ENCODE measurements at places on chromosomes 6 and 20.
A peak's percentile ranks its signal among the peaks of the same experiment; 100 is the strongest.

- DNase-seq, result no peak
Measured at GRCh38 chr6:109073344-109074132, 21.1 kb downstream of the SESN1 start.

DNA sequence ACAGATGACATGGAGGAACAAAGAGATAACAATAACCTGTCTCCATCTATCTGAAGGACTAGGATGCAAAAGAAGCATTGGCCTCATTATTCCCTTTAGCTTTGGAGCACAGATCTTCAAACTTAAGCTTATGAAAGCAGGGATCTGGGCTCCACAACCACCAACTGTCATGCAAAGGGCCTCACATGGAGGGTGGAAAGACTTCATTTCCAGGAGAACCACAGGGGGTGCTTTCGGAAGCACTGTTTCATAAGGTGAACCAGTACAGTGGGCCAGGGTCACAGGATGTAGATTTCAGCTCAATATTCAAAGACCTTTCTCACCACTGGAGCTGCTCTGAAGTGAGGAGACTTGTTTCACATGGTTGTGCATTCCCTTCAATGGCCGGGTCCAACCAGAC is 55.1 kb upstream of the MYB start:
- DNase-seq, result no peak

DNA sequence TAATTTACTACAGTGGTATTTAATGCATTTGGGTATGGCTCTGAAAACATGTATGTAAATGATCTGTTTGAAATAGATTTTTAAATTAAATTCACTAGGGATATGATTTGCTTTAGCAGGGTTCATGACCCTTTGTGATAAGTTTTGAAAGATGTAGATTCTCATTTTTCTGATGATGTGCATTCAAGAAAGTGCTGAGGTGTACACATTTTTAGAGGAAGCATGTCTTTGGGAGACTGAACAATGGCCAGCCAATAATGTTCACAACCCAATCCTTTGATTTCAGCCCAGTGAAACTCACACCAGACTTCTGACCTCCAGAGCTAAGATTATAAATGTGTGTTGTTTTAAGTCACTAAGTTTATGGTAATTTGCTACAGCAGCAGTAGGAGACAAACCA is 71.1 kb downstream of the TMEM244 start:
- DNase-seq, result no peak

GRCh38 chr6:106253731-106254130 is 71.8 kb downstream of the ATG5 start:
- no peak for DNase-seq

GRCh38 chr6:135880066-135880972 is 28.8 kb downstream of the PDE7B start:
- DNase-seq, result no peak

DNA sequence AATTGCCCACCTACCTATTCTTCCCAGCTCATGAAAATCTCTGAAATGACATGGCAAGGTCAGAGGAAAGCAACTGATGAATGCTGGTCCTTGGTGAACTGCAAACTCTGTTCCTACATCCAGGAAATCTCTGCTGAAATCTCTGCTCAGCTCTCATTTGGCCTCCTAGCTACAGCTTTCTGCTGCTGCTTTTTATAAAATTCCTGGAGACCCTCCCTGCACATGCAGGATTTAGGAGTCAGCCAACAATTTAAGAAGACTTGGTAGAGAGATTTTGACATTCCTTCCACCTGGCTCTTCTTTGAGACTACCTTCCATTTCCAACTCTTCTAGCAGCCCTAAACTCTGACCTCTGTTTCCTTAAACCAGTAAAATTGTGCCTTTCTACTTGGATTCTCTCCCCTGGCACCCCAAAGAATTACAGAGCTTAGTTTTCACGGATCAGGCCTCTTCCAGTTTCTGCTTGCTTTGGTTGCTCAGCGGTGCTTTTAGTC is 55.5 kb downstream of the PDE7B start:
- DNase-seq, result no peak

DNA sequence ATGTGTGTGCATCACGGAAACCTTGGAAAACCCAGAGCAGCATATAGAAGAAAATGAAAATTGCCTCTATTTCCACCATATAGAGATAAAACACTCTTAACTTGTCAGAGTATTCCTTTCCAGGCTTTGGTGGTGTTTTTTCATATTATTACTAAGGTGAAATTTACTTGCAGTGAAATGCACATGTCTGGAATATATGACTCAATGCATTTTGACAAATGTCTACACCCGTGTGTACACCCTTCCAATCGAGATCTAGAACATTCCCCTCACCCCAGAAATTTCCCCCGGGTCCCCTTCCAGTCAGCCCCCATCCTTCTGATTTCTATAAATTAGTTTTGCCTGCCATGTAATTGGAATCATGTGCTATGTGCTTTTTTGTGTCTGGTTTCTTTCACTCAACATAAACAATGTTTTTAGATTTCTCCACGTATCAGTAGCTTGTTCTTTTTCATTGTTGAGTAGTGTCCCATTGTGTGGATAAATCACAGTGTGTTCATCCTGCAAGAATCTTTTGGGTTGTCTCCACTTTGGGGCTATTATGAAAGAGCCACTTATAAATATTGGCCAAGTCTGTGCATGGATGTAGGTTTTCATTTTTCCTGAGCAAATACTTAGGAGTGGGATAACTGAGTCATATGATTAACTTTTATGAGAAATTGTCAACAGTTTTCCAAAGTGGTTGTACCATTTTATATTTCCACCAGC is 19.9 kb upstream of the PREX1 start:
- DNase-seq, result no peak

DNA sequence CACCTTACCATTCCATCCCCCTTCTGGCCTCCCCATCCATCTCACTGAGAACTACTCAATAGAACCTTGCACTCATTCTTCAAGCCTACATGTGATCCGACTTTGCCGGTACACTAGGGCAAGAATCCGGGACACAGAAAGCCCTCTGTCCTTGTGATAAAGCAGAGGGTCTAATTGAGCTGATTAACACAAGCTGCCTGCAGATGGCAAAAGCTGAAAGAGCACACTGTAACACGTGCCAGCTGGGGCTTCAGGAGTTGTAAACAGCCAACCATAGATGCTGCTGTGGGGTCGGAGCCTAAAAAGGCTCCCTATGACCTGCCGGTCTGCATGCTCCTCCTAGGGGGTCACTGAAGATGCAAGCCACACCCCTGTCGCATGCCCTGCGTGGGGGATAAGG is 124.1 kb downstream of the RNF144B start:
- DNase-seq, result no peak

DNA sequence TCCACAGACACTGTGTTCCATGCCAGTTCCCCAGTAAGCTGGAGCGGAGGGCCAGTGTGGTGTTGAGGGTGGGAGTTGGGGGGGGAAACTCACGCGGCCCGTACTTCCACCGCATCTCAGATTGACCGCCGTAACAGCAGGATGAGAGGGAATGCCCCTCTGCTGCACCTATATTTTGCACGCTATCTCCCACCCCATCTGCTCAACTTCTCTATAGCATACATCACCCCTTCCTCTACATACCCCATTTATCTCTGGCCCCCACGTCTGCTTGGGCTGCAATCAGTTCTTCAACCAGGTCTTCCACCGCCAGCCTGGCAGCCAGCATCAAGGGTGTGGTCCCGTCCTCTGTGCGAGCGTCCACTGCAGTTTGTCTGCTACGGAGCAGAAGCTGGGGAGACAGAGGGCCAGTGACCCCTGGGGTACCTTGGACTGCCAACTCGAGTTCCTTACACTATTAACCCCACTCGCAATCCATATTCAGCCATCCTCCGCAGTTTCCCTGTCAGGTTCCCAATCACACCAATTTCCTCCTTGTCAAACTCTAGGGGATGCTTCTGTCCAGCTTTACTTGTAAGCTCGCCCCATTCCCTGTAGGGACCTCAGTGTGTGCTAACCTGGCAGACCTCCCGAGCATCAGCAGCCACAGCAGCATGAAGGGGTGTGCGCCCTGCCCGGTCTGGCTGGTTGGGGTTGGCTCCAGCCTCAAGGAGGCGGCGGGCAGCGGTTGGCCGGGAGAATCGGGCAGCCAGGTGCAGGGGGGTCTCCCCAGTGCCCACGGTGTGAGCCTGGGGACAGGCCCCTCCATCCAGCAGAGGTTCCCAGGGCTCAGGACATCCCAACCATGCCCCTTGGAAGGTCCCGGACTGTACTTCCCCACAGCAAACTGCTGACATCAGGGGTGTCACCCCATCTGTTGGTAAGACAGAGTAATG is 4.5 kb upstream of the GPSM3 start:
- peak; percentile 66 for DNase-seq

- DNase-seq, result peak; percentile 26
Measured at GRCh38 chr6:43758617-43759050, 11.4 kb upstream of the VEGFA start.

GRCh38 chr20:20955892-20956291 is 150.3 kb downstream of the LINC00237 start:
- DNase-seq, result no peak

DNA sequence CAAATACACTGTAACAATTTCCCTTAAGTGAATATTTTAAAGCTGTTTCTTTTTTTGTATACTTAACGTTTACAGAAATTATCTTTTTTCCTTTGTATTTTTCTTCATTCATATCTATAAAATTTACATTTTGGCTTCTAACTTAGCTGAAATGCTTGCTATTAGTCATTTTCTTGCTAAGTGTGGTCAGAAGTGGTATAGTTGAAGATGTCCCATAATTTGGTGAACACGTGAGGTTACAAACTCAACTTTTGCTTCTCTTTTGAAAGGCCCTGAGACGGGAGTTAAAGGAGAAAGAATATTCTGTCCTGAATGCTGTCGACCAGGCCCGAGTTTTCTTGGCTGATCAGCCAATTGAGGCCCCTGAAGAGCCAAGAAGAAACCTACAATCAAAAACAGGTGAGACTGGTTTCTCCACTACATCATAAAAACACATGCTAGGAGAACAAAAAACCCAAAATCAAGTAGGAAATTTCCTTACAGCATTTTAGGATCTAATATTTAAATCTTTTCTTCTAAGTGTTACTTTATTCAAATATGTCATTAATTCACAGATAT is 445.0 kb downstream of the UTRN start:
- DNase-seq, result no peak

- DNase-seq, result no peak
Measured at GRCh38 chr20:21622097-21622857, 83.2 kb upstream of the PAX1 start.

DNA sequence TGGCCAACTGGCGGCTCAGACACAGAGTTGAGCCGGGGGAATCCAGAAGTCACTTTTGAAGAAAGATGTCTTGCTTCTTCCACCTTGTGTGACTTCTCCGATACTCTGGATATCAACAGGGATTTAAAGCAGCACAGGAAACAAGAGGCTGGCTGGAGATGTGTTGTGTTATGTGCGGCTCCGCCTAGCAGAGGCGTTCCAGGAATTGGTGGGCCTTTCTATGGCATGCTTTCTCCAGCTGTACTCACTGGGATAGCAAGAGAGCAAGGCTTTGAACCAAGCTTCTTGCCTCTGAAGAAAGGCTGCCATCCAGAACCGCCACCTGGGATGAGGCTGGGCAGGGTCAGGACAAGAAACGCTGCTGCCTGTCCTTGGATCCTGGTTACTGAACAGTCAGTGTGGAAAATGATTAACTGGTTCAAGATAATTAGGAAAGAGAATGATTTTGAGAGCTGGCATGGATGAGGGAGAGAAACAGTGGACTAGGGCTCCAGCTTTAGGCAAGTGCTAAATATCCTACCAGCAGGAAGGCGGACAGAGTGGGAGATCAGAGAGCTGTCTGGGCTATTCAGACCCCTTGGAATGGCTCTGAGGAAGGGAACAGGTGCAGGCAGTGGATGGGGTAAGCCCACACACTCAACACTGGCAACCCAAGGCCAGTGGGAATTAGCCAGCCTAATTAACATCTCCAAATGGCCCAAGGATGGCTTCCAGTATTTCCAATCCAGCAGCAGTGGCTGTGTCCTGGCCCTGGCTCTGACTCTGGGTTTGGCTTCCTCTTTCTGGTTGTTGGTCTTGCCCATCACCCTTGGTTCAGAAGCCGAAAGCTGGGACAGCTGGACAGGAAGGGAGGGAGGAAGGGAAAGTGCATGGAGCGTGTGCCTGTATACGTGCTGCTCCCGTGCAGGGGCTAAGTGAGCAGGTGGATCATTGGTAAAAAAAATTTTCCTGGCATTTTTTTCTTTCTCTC is 31.9 kb downstream of the INSM1 start:
- DNase-seq, result no peak

- no peak for DNase-seq
Measured at GRCh38 chr20:17995967-17996819, 27.4 kb downstream of the MGME1 start.
